Erythroblast (primary cell): ENCODE measurements at places on chromosomes 1 and 21.

DNA sequence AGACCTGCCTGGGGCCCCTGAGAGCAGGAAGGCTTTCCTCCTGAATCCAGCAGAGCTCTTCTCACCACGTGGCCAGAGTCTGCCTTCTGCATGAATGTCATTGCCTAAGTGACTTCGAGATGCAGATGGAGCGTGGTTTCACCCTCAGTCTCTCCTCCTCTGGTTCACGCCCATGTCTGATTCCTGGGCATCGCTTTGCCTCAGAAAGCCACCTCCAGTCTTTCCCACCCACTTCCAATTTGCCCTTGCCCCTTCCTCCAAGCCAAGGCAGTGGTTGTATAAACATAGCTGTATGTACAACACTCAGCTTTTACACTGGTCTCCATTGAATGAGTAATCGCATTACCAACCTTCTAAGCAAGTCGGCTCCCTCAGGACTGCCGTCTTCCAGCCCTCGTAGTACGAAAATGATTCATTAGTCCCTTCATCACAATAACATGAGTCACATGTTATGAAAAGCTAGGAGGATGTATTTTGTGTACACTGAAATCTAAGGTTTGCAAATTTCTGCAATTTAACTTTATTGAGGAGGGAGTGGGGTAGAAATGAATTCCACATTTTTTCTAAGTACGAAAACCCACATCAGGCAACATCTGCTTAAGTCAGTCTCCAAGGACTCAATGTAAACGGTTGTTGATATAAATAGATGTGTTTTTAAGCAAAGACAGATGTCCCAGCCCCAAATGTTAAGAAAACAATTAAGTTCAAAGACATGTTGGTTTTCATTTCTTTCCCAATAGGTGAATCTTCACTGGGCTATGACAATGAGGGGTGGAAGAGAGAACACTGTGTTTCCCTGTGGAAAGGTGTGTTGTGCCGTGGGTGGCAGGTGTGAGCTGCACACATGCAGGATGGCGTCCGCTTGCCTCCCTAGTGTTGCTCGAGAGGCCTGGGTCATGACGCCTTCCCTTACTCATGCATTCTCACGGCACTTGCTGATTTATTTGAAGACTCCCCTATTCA, 32.3 kb upstream of the ETS2 start:
- DNase-seq, result no peak

GRCh38 chr1:209072481-209072880, 511.0 kb upstream of the CAMK1G start:
- no peak for DNase-seq

DNA sequence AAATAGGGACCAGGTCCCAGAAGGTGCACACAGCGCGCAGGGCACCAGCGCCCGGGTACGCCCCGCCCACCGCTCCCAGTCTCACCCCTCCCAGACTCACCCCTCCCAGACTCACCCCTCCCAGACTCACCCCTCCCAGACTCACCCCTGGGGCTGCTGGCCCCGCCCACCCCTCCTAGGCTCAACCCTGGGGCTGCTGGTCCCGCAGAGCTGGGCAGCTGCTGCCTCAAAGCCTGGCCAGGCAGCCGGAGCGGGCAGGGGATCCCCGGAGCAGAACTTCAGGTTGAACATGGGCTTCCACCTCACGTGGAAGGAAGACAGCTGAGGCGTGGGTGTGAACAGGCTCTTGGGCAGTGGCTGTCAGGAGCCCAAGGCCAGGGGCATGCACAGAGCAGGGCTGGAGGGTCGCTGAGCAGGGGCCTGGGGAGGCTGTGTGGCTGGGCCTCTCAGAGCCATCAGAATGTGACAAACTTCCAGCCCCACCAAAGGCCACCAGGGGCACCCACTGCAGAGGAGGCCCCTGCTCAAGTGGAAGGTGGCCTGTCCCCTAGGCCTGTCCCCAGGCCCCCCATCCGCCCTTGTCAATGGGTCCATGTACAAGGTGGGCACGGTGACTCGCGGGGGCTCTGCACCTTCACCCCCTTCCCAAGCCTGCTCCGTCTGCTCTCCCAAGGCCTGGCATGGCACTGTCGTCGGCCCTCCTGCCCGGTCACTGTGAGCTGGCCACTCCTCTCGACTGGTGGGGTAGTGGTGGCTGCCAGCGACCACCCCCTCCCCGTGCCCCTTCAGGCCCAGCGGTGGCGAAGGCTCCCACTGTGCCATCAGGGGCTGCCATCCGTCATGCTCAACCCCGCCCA, 20.4 kb upstream of the SUMO3 start:
- DNase-seq, result no peak

DNA sequence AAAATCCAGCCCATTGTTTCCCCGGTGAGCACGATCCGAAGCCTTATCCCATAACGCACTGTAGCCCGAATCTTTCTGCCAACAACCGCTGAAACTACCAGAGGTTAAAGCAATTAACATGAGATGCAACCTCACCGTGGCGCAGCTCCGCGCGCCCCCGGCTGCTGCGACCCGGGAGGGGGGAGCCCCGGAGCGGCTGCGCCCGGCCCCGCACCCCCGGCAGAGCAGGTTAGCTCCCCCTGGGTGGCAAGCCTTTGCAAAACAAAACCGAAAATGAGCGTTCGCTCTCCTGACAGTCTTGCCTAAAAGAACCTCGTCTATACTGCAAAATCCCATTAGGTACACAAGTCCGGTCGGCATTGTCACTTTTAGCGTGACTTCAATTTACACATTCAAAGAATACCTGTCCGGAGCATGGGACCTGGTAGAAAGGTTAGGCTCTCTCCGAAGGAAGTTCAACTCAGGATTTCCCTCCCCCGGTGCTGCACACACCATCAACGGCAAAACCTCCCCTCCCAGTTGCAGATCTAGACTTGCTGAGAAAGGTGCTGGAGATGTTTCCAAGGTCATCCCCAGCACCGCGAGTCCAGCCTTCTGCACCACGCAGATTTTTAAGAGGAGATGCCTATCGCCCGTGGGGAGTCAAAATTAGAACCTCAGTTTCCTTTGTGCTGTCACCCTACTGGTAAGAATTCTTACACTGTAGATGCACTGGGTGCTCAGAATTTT, 107.5 kb downstream of the ZNF281 start:
- peak; percentile 41 for DNase-seq

GRCh38 chr1:181089017-181089675, 646 bp downstream of the IER5 start:
- DNase-seq, result peak; percentile 70

GRCh38 chr1:156885880-156886355, 7.6 kb upstream of the PEAR1 start:
- no peak for DNase-seq

DNA sequence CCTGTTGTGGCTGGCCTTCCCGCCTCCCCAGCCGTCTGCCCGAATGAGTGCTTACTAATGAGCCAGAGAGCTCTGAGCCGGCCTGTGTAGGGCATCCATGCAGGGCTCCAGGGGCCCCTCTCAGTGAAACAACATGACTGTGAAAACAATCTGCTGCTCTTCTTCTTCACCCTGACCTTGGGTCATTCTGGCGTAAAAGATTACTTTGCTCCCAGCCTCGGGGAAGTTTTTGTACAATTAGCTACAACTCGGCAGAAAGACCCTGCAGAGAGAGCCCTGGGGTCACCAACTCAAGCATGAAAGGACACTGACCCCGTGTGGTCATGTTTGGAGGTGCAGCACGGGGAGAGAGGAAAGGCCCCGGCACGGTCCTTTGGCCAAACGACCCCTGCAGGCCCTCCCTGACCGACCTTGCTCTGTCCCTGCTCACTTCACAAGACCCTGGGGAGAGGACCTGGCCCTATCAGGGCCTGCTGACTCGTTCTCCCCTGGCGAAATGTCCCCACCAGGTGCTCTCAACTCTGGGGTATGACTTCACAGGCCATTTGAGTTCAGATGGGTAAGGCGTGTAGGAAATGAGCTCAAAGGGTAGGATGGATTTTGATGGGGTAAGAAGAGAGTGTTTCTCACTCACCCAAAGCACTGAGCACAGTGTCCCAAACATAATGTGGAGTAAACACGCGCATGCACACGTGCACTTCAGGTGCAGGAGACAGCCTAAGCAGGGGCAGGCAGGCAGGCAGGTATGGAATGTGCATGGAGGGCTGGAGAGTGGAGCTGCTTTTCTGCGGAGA, 22.9 kb upstream of the FAM20B start:
- peak; percentile 70 for DNase-seq

- no peak for DNase-seq
These were observed 47.7 kb downstream of the PRDM15 start for GRCh38 chr21:41831453-41831831.
